ENCODE measurements at places on chromosomes 13 and 19.

- DNase-seq = no peak
Observed at GRCh38 chr19:17484520-17485185, 14.3 kb downstream of the SLC27A1 start.

DNA sequence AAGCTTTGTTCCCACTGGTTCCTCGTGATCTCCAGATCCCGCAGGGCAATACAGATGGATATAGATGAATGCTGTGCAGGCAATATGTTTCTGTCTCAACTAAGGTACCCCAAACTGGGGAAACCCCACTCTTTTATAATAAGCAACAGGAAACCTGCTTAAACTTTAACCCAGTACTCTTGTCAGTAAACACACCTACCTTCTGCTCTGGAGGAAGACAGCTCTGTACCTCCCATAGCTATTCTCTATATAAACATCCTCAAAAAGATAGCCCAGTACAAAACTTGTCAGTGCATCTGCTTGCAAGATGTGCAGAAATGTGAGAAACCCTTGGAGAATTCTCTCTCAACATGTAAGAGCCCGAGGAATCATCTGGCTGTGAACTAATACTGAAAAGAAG lies 583.6 kb downstream of the OLFM4 start:
- DNase-seq = no peak

GRCh38 chr19:5048091-5048726 lies 79.3 kb downstream of the KDM4B start:
- DNase-seq = peak; percentile 51

GRCh38 chr13:106599875-106600797 lies 32.2 kb upstream of the ARGLU1 start:
- peak; percentile 4 for DNase-seq

GRCh38 chr19:44303320-44303719 lies 1.5 kb downstream of the ZNF235 start:
- DNase-seq = no peak

GRCh38 chr13:101649488-101650126 lies 197.1 kb downstream of the ITGBL1 start:
- no peak for DNase-seq

DNA sequence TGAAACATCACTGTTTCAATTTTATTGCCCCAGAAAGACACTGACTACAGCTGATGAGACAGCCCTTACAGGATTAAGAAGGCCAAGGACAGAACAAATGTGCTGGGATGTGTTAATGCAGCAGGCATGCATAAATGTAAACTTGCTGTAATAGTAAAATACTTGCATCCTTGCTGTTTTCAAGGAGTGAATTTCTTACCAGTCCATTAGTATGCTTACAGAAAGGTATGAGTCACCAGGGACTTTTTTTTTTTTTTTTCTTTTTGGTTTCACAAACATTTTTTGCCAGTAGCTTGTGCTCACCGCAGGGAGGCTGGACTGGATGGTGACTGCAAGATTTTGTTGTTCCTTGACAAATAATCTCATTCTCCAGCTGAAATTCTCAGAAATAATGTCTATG lies 55.1 kb downstream of the GPR180 start:
- no peak for DNase-seq

Measured in CD4-positive, alpha-beta T cell treated with Interleukin-17A for 1 hour (primary cell).